ENCODE measurements at places on chromosomes 5 and 9.

DNA sequence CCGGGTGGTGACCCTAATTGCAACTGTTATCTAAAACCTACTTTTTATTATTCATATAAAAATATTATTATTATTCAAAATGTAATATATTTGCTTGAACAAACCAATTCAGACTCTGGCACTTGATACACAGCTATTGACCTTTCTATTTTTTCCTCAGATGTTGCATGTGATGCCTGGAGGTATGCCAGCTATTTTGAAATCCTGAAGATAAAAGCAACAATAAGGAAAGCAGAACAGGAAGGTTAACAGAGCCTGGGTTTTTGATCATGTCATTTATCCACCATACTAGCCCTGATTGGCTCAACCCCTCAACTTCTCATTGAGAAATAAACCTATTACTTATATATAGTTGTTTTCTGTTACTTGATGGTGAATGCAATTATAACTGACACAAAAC lies 340.9 kb upstream of the KIF2A start:
- peak; percentile 45 for DNase-seq

DNA sequence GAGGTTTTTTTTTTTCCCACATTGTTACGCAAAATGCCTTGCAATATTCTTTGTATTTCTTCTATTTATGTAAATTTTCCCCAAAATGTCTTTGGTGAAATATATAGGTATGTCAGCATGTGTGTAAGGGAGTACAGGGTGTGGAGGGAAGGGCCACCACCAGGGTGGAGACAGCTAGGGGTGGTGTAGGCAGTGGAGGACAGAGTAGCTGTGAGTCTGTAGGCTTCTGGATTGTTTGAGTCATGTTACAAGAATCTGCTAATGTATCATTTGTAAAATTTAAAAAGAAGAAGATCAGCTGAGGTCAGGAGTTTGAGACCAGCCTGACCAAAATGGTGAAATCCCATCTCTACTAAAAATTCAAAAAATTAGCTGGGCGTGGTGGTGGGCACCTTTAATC lies 175.5 kb downstream of the NXNL2 start:
- no peak for DNase-seq

DNA sequence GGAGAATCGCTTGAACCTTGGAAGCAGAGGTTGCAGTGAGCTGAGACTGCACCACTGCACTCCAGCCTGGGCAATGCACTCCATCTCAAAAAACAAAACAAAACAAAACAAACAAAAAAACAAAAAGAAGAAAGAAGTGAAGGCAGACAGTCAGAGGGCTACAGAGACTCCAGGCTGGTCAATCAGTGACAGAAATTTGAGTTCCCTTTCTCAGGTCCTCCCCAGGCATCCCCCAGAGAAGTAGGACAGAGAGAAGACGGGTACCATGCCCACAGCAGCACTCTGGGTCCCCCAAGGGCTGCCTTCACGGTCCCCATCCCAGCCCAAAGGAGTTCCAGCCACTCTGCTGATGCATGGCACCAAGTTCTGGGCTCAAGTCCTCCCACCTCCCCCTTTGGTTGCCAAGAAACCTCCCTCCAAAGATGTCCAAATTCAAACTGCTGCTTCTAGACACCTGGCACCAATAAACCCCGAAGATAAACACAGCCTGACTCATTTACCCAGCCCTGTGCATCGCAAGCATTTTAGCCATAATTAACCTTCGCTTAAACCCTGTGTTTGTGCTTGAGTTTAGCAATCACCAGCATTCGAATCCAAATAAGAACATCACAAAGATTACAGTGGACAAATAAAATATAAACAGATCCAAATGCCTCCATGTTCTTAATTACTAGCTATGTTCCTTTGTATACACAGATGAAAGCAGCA lies 24.0 kb downstream of the SEMA4D start:
- DNase-seq: peak; percentile 59

GRCh38 chr5:101045689-101046088 lies 142.6 kb upstream of the ST8SIA4 start:
- peak; percentile 16 for DNase-seq
